ENCODE measurements at places on chromosomes 12 and 14. TPM values are rescaled to one million over a fixed set of nuclear protein-coding genes. Genes with fewer than 3 reads are reported as not detected.

Gene MIP
- not detected for total RNA-seq

Gene LBHD2
- total RNA-seq, result not detected

Gene KRT74
- total RNA-seq, result not detected

Gene HOXC12
- total RNA-seq, result not detected

Gene HCAR1
- total RNA-seq, result 0.21 TPM

Gene PLEK2
- total RNA-seq, result 50.1 TPM

Gene DDN
- total RNA-seq, result 0.43 TPM

Gene ANO4
- 0.43 TPM for total RNA-seq

Gene MANSC4
- not detected for total RNA-seq

Gene FGD4
- 31.1 TPM for total RNA-seq

Gene PUS7L
- total RNA-seq, result 16.1 TPM

Gene C1QL4
- under 0.01 TPM for total RNA-seq

Gene POLR3B
- 8.2 TPM for total RNA-seq

Gene CPM
- total RNA-seq, result 7.5 TPM

Gene TMPRSS12
- total RNA-seq, result not detected

Gene GLI1
- under 0.01 TPM for total RNA-seq

Gene DNAJC22
- 0.72 TPM for total RNA-seq

Gene DEGS2
- total RNA-seq, result 1.4 TPM

Gene CCDC59
- 67.5 TPM for total RNA-seq

Gene GPRC5D
- not detected for total RNA-seq

Gene FGFR1OP2
- 48.4 TPM for total RNA-seq

Gene ZDHHC22
- total RNA-seq, result not detected

Gene RERGL
- total RNA-seq, result not detected

Gene CLEC4C
- not detected for total RNA-seq

Gene KRT73
- not detected for total RNA-seq

Gene OTX2
- total RNA-seq, result not detected

Gene SLC10A1
- not detected for total RNA-seq

Gene PTPRO
- 0.24 TPM for total RNA-seq

Gene PIWIL1
- not detected for total RNA-seq

Gene P2RX7
- 0.43 TPM for total RNA-seq

Gene AGAP2
- total RNA-seq, result 0.21 TPM

Gene CABP1
- not detected for total RNA-seq

Gene RNASE3
- total RNA-seq, result not detected

Gene TTC6
- total RNA-seq, result 0.21 TPM

Gene RNF212B
- not detected for total RNA-seq

Gene RNU4-1
- total RNA-seq, result under 0.01 TPM

Gene OR6S1
- not detected for total RNA-seq

Gene CCDC177
- not detected for total RNA-seq

Gene MYF5
- total RNA-seq, result not detected

Gene EIF2S3B
- 0.72 TPM for total RNA-seq

Gene PKP2
- 61.4 TPM for total RNA-seq

Gene NUAK1
- 12.8 TPM for total RNA-seq

Gene SMCO2
- total RNA-seq, result 0.43 TPM

Gene BTBD6
- 65.8 TPM for total RNA-seq
